Eye (tissue), 1 donor: ENCODE measurements at places on chromosomes 2 and 18.
A peak's percentile ranks its signal among the peaks of the same experiment; 100 is the strongest.

DNA sequence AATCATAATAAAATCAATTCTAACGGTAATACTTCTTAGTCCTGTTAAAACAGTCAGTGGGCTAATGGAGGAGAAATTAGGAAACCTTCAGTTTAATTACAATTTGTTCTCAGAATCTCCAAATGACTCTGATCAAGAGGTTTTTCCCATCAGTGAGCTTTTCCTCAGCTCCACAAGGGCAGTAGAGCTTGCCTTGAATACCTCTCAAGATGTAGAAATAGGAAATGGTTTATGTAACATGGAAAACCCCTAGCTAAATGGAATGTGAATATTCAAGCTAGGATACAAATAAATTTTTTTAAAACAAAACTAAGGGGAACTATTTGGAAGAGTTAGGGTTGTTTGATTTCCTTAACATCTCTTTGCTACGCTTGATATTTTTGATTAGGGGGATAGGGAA is 87.5 kb downstream of the PLEKHM3 start:
- DNase-seq: no peak

GRCh38 chr18:22639026-22639463 is 221.3 kb upstream of the CTAGE1 start:
- DNase-seq: no peak

GRCh38 chr2:61125798-61126197 is 36.2 kb upstream of the C2orf74 start:
- DNase-seq: no peak

DNA sequence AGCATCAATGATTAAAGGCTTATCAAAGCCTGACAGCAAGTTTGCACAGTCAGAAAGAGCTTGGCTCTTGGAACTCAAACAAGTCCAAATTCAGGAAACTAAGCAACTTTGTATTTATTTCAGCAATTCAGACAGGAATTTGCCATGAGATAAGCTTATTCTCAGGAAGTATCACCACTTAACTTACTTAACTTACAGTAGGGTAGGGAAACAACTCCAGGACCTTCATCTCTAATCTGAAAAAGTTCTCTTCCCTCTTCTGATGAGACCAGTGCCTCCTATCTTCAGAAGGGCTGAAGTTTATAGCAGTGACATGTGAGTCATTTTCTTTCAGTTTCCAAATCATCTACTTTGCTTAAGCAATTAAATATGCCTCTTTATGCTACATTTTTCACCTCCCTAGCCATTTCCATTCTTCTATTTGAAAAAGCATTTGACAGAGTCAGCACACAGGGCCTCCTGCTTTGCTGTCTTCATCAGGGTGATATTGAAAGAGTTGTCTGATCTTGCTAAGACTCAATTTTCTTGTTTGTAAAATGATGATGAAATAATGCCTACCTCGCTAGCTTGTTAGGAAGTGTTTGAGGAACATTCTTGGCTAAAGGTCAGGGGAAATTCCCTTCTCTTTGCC is 389.5 kb downstream of the RND3 start:
- no peak for DNase-seq

- DNase-seq: peak; percentile 82
These were observed 44.5 kb downstream of the TMEM182 start for GRCh38 chr2:102806250-102806837.

GRCh38 chr2:177335917-177336450 is 56.6 kb upstream of the AGPS start:
- DNase-seq: no peak

- no peak for DNase-seq
These were observed 255.2 kb downstream of the ACKR3 start for GRCh38 chr2:236824836-236825235.

- no peak for DNase-seq
These were observed 138.5 kb downstream of the MEIS1 start for GRCh38 chr2:66573416-66573815.

DNA sequence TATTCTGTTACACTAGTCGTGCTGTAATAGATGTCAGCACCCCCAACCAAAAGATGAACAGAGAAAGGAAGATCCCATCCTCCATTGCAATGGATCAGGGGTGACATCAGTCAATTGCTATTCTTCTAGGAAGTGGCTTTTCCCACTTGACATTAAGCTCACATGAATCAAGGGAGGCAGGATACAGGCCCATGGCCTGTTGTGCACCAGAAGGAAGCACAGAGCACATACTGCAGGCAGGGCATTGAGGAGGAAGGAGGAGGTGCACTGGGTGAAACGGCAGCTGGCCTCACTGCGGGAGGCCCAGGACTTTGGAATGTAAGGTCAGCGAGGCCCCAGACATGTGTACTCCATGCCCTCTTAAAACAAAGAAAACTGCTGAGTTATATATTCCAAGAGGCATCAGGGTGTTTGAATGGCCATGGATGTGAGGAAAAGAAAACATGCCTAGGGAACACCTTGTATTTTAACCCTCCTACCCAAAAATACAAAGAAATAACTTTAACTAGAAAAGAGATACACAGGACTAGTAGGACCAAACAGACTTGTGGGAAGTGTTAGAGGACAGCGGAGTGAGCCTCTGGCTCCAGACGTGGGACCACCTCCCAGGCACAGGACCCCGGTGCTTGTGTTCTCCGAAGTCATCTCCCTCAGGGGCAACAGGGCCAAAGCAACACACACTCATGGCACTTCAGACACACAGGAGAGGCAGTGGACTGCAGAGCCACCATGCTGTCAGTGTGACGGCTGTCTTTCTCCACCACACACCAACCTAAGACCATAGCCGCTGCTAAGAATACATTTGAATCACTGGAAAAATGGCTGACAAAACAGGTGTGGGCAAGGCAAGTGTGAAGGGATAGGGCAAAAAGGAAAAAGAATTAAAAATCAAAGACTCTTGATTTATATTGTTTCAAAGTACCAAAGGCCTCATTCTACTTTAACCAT is 51.4 kb upstream of the RIOK3 start:
- DNase-seq: peak; percentile 79
